ENCODE measurements at places on chromosomes 2 and 18.
A peak's percentile ranks its signal among the peaks of the same experiment; 100 is the strongest.

- DNase-seq, result no peak
Observed at GRCh38 chr2:241773511-241774418, 2.9 kb upstream of the GAL3ST2 start.

DNA sequence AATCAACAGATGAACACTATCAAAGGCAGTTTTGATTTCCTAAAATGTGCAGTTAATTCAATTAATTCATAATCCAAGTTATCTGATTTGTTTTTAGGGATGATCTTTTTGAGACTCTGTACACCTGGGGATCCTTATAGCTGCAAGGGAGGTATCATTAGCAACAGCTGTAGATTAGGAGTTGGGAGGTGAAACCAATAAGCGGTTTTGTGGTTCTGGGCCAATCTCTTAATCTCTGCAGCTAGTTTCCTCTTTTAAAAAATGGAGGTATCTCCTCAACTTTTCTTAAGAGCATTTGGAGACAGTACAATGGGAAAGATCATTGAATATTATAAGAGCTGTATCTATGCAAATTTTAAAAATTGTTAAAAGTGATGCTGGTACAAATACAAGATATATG is 126.0 kb downstream of the MC4R start:
- DNase-seq, result no peak

DNA sequence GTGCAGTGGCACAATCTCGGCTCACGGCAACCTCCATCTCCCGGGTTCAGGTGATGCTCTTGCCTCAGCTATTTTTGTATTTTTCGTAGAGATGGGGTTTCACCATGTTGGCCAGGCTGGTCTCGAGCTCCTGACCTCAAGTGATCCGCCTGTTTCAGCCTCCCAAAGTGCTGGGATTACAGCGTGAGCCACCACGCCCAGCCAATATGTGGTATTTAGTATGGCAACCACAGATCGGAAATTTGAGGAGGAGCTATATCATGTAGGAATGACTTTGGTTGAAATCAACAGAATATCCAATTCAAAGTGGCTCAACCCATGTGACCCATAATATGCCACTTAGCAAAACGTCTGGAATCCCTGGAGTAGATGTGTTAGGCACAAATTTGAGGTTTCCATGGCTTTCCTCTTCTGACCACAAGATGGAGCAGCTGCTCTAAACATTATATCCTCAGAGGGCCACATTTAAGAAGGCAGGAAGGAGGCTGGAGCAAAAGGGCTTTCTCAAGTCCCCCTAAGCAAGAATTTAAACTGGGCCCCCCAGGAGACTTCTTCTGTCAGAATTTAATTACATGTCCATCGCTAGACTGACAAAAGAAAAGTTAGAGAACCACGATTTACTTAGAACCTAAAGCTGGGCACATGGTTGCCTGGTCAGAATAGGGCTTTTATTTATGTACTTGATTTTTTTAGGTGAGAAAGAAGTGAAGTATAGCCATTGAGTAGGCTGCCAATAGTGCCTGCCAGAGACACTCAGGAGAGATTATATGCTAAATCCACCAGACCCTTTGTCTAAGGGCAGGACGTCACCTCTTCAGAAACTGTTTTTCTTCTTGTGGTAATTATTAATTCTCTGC is 49.6 kb upstream of the ITSN2 start:
- no peak for DNase-seq

- no peak for DNase-seq
Observed at GRCh38 chr2:219017201-219017931, 23.9 kb downstream of the CFAP65 start.

DNA sequence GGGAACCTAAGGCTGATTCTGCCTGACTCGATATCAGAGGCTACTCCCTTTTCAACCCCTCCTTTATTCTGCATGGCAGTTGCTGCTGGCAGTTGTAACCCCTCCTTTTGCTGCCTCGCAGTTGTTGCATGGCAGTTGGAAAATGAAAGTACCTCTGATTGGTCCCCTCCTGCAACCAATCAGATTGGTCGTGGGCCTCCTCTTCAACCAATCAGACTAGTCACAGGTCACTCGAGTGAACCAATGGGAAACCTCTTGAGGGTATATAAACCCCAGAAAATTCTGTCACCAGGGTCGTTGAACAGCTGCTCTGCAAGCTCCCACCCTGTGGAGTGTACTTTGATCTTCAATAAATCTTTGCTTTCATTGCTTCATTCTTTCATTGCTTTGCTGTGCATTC is 294.3 kb upstream of the SLC8A1 start:
- no peak for DNase-seq

- DNase-seq, result no peak
Observed at GRCh38 chr2:175111200-175111657, 56.8 kb downstream of the ATF2 start.

- DNase-seq, result no peak
Observed at GRCh38 chr2:137302957-137303356, 537.6 kb downstream of the THSD7B start.

DNA sequence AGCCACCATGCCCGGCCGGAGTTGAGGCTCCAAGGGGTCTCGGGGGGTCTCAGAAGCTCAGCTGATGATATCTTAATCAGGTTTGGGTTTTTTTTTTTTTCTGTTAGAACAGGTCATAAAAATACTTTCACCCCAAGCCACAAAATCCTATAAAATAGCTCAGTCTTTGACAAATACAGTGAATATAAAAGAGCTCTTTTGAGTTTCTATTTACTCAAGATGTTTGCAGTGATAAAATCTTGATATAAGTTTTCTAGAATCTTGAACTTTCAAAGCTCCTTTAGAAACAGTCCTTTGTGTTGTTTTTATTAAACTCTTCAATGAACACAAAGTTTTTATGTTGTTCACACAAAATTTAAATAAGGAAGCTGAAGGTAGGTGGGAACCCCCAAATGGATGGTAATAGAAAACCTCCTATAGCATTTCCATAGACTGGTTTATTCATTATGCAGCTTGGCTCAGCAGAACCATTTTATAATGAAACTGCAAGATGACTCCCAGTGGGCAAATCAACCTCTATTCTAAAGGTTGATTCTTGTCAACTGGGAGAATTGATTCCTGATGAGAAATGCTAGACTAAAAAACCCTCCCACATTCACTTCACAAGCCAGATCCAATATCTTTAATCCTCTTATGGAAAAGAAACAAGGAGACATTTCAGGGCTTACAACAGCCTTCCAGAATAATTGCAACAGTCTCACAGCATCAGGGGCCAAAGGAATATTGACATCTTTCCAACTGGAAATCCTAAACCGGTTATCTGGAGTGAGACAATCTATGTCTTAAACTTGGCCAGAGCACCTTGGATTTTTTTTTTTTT is 13.6 kb upstream of the NARS1 start:
- DNase-seq, result no peak

- no peak for DNase-seq
Observed at GRCh38 chr2:19776941-19777514, 124.8 kb downstream of the TTC32 start.

DNA sequence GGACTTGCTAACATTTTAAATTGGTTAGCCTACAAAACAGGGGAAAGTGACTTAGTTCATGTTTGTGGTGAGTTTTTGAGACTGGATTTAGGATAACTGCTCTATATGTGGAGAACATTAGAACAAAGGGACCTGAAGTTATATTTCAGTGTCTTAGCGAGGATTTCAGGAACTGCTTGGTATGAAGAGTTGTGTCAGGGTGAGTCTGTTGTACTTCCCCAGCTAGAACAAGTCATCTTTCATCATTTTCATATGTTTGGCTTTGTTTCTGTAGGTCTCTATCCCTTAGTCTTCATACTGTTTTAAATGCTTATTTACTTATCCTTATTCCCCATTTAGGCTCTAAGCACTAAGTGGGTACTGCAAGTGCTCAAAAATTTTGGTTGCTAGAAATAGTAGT is 41.9 kb downstream of the KCMF1 start:
- no peak for DNase-seq

DNA sequence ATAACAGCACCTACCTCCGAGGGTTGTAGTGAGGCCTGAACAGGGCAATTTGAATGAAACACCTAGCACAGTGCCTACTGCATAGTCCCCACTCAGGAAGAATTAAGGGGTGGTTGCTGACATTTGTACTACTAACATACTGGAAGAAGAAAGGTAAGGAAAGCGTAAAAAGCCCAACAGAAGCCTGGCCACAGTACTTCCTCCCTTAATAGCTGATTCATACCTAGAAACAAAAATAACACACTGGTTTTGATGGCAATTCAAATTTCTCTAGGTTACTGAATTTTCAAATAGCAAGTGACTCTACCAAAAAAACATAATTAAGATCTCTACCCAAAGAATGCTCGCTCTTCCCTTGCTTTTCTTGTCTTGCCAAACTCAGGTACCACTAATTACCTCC is 16.2 kb downstream of the SUCLG1 start:
- DNase-seq, result peak; percentile 50

All from T-helper 2 cell (primary cell).